ENCODE measurements at places on chromosomes 4 and X.

DNA sequence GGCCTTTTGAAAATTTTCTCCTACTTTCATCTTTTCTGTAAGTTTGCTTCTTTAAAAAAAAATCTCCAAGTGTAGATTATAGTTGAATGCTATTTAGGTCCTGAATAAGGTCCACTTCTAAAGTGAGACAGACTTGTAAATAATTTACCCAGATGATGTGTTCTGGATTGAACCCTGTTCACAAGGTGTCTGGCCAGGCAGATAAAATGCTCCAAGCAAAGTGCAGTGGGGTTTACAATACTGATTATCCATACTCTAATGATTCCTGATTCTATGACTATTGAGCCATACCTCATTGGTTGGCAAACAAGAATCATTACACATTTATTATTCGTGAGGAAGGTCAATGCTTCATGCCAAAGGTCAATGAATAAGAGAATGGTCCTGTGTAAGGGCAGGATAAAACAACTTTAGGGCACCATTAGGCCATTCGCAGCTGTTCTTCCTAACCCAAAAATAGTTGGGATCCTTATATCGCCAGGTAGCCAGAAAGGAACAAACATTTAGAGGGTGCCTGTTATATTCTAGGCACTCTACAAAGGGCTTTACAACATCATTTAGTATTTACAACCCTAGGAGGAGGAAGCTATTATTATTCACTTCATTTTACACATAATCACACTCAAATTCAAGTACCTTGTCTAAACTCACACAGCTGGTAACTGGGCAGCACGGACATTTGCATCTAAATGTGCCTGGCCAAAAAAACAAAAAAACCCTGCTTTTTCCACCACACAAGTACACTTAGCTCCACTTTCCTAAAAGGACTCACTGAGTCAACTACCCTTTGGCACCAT lies 18.6 kb upstream of the SAT1 start:
- DNase-seq, result no peak

GRCh38 chr4:12041828-12042227 lies 613.1 kb upstream of the HS3ST1 start:
- no peak for DNase-seq

DNA sequence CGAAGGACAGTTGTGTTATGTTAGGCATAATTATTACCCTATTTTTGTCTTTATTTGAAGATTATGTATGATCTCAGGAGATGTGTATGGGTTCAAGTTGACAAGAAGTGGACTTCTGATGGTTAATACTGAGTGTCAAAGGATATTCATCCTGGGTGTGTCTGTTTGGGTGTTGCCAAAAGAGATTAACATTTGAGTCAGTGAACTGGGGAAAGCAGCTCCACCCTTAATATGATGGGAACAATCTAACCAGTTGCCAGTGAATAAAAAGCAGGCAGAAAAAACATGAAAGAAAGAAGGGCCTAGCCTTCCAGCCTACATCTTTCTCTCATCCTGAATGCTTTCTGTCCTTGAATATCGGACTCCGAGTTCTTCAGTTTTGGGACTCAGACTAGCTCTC lies 332.6 kb downstream of the DTHD1 start:
- no peak for DNase-seq

DNA sequence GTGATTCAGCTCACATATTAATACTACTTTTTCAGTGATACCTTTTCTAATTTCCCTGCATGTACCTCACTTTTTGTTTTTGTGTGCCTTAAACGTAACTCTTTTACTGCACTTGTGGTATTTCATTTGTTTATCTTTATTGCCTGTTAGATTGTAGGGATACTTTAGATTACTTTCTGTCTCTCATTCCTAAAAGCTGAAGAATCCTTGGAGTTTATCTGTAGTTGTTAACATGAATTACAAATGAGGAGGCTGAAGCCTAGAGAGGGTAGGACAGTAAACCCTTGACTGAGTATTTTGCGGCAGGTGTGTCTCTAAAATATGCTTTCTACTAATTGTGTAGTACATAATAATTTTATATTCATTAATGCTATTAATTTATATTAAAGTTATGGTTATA lies 34.9 kb downstream of the BMP2K start:
- DNase-seq, result no peak

- DNase-seq, result no peak
These were observed 663.7 kb downstream of the GRXCR1 start for GRCh38 chr4:43556262-43556661.

DNA sequence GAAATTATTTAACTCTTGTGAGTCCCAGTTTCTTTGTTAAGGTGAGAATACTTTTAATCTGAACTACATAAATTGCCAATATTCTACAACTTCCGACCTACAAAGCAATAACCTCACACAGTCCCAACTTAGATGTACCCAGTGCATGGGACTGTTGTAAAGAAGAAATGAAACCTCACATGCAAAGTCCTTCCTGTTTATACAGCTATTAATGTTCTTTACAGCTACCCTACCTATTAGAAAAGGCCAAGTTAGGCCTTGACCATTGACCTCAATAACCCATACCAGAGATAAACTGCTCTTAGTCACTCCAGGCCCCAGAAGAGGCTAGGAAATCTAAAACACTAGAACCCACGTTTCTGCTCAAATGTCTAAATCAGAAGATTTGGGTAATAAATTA lies 920.1 kb upstream of the TENM3 start:
- no peak for DNase-seq

DNA sequence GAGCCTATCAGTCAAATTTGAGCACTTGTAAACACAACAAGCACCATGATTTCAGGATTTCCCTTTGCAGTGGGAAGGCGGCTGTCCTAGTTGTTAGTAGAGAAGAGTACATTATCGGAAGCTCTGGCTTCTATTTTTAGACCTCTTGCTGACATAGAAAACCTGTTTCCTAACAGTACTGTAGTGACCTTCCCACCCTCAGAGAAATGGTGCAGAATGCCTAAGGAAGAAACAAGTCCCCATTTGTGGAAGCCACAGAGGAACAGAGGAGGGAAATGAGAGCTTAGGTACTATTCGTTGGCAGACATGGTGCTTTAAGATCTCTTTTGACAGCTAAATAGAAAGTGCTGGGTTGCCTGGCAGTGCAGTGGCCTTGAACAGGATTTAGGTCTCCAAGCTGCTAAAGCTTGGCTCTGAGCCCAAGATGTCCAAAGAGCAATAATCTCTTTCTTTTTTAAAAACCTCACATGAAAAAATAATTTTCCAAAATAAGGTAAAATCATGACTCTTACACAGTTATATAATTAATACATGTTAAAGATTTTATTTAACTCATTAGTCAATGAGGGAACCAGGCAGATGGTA lies 24.9 kb downstream of the GLRA2 start:
- no peak for DNase-seq

DNA sequence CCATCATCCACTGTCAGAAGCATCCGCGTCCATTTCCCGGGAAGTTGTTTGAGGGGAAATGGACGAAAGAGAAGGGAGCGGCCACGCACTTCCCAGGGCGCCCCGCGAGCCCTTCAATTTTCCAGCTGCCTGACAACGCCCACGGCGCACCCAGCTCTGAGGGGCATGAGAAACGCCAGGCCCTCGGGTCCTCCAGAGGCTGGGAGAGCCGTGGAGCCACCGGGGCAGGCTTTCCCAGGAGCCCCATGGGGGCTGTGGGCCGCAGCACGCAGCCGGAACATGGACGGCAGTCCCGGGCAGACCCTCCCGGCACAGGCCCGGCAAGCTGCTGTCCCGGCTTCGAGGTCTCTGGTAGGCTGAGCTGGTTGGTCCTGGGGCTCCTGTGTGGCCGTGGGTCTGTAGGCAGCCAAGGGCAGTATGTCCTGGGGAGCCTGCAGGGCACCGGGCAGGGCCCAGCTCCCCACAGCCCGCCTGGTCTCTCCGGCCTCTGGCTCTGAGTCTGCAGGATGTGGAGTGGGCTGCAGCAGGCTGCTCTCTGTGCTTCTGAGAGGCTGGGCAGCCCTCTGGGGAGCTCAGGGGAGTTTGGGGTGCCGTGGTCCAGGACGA lies 115.2 kb downstream of the FAM53A start:
- DNase-seq, result no peak

Measured in CD4-positive, alpha-beta T cell treated with Interleukin-4 for 4 hours (primary cell).